Activated naive CD4-positive, alpha-beta T cell (primary cell): ENCODE measurements at places on chromosomes 16 and 17.

- no peak for DNase-seq
Measured at GRCh38 chr16:76265434-76266045, 11.7 kb upstream of the CNTNAP4 start.

GRCh38 chr16:23254338-23254737, 47.8 kb upstream of the SCNN1B start:
- DNase-seq, result no peak

GRCh38 chr16:59573528-59574271, 839.6 kb upstream of the GOT2 start:
- DNase-seq, result no peak

DNA sequence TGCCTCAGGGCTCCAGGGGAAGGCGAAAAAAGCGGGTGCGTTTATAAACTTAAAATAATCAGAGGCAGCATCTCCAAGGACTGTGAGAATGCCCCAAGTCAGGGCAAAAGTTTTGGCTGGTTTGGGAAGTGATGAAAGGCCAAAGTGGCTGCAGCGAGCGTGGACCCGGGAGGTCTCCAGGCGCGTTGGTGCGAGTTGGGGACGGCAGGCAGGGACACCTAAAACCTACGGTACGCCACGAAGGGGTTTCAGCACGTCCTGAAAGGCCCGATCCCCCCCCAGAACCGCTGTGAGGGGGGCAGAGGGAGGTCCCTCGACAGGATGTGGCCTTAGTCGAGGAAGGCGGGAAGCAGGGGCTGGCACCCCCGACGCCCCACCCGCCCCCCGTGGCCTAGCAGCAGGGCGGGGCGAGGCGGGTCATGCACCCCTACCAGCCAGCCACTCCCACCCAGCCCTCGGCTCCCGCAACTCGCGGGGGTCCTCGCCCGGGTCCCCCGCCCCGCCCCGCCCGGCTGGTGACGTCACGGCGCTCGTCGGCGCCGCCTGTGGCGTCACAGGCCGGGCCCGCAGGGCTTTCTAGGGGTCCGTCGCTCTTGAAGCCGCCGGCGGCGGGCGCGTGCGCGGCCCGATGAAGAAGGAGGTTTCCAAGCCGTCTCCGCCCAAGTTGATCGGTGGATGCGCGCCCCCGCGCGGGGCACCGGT, at the start of gene MYCBPAP:
MYCBPAP (plus strand) TSS at position 569 of the 702 bp plus-strand sequence. CDS start 236 bp downstream, outside the sequence.
- peak; percentile 40 for DNase-seq

GRCh38 chr16:20971401-20971800, 70.8 kb downstream of the LYRM1 start:
- no peak for DNase-seq

GRCh38 chr16:58883131-58883530, 149.0 kb upstream of the GOT2 start:
- DNase-seq, result no peak

GRCh38 chr17:57379237-57379894, 123.0 kb downstream of the MSI2 start:
- no peak for DNase-seq
